ENCODE measurements at places on chromosomes 2 and 18.

- no peak overlapping the region for H3K4me3 ChIP-seq
- DNase-seq: peak; percentile 1
- H3K4me1 ChIP-seq: peaks cover 26% of the 10 kb centered on the region
- H3K27me3 ChIP-seq: no peaks in the 10 kb centered on the region
Observed at GRCh38 chr2:204869132-204869823, 324.0 kb downstream of the PARD3B start.

DNA sequence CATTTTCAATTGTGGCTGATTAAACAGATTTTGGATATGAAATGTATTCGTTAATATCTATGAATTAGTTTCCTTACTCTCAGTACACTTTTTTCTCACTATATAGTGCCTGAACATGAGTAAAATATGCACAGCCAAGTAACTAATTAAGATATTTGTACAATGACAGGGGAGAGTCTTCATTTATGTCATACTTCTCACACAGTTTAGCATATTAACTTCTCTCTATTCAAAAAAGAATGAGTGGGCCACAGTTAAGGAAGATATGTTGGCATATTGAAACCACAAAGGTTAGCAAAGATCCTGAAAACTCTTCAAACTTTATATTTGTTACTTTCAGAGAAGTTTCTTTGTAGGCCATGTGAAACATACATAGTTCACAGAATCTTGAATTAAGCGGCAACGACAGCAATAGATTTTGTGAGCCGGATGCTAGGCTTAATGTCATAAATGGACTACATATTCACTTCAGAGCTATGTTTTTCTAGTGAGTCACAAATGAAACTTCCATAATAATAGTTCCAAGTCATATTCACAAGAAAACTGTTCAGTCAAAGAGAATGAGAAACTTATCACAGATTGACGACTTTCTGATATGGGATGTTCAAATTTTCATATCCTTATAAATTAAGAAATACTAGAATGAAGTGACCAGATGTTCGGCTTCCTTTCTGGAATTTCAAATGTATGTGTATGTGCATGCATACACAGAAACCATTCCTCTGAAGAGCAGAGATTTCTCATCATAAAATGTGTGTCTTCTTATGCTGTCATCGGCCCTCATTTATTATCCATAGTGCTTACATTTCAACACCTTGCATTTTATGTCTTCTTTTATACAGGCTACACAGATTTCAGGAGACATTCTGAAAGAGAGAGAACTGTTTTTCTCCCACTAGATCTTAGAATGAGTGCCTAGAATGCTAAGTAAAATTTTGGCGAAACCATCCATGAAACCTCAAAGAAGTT, 584.0 kb downstream of the SATB2 start:
- no peak overlapping the region for H3K27ac ChIP-seq
- H3K27me3 ChIP-seq: no peaks in the 10 kb centered on the region
- H3K4me3 ChIP-seq: no peak overlapping the region
- H3K36me3 ChIP-seq: no peaks in the 10 kb centered on the region

GRCh38 chr2:53442093-53442492, 325.5 kb upstream of the CHAC2 start:
- H3K27me3 ChIP-seq: no peaks in the 10 kb centered on the region
- no peaks in the 10 kb centered on the region for H3K36me3 ChIP-seq
- H3K27ac ChIP-seq: no peak overlapping the region
- DNase-seq: no peak

DNA sequence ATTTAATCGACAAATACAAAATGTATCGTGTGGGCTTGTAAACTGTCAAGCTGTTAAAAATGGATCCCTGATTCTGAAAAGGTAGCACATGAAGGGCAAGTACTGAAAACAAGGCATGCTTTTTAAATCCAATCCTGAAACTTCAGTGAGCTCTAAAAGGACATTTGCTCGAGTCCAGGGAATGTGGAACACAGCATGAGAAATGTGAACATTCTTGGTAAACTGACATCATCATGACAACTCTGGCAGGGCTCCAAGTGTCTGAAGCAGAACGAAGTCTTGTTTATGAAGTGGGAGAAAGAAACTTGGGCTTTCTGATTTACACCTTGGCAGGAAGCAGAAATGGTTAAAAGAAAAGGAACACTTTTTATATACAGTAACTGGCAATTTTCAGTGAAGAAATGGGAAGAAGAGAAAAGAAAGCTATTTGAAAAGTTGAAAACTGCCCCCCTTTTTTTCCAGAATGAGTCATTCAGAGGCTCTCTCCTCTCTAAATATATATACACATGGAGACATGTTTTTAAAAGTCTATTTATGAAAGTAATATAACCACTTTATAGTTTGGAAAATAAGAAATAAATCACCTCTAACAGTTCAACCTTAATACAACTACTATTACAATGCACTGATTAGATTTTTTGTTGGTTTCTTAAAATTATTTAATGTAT, 120.8 kb downstream of the GAREM1 start:
- H3K27ac ChIP-seq: peak overlapping the region; percentile 52
- no peaks in the 10 kb centered on the region for H3K27me3 ChIP-seq
- H3K4me1 ChIP-seq: peaks cover 15% of the 10 kb centered on the region
- H3K36me3 ChIP-seq: no peaks in the 10 kb centered on the region
- DNase-seq: peak; percentile 81
- no peak overlapping the region for H3K4me3 ChIP-seq

- H3K4me1 ChIP-seq: peaks cover 16% of the 10 kb centered on the region
- DNase-seq: no peak
- H3K27ac ChIP-seq: no peak overlapping the region
- H3K27me3 ChIP-seq: no peaks in the 10 kb centered on the region
Observed at GRCh38 chr2:231512222-231512621, 18.0 kb downstream of the NMUR1 start.

Measured in adrenal gland (tissue), 19 donors.